ENCODE measurements at places on chromosomes 1 and 21.

DNA sequence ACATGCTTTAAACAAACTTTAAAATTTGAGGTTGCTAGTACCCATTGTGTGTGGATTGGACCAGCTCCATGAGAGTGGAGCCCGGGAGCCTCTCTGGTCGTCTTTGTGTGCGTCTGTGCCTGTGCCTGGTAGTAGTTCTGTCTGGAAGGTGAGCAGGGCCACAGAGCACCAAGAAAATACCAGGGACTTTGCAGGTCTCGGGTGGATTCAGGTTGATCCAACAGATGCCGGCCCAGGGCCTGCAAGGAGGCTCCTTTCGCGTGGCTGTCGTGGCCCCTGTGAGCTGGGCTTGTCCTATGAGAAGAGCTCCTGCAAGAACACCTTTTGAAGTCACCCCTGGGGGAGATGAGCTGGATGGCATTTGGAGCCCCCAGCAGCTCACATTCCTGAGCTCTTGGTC lies 28.3 kb downstream of the COL18A1 start:
- DNase-seq: no peak

DNA sequence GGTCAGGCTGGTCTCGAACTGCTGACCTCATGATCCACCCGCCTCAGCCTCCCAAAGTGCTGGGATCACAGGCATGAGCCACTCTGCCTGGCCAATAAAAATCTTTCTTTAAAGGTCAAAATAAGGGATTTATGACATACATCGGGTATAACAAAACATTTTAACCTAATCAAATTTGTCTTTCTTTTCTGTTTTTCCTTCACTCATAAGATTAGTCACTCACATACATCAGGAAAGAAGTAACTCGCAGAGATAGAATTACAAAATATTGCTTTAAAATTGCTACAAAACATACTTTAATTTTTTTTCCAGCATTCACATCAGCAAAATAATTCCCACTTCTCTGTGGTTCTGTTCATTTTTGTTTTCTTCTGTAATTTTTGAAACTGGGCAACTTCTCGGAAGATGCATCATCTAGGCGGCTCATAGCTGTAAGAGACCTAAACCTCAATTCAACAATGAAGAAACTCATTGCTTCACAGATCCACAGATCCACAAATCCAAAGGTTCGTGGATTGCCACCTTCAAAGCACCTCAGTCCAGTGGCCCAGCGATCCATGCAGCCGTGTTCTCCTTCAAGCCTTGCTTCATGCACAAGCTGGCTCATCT lies 39.7 kb downstream of the NEK2 start:
- DNase-seq: no peak

- DNase-seq: no peak
These were observed 202.0 kb downstream of the MATN1 start for GRCh38 chr1:30521261-30521865.

- no peak for DNase-seq
These were observed 145.7 kb upstream of the VAMP3 start for GRCh38 chr1:7625401-7625800.

DNA sequence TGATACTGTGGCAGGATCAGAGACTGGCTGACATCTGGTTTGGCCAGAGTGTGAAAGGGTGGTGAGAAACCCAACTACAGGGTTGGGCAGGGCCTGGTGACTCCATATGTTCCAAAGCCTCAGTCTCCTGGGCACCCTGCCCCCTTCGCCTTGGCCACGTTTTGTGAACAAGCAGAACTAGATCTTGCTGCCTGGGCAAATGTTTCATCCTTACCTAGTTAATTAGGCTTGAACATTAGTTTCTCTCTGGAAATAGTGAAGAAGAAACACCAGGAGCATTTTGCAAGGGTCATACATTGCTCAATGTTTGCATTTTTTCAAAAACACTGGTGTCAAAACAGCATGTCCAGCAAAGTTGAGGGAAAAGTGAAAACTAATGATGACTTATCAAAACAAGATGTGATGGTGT lies 60.5 kb downstream of the MAP3K7CL start:
- DNase-seq: no peak

DNA sequence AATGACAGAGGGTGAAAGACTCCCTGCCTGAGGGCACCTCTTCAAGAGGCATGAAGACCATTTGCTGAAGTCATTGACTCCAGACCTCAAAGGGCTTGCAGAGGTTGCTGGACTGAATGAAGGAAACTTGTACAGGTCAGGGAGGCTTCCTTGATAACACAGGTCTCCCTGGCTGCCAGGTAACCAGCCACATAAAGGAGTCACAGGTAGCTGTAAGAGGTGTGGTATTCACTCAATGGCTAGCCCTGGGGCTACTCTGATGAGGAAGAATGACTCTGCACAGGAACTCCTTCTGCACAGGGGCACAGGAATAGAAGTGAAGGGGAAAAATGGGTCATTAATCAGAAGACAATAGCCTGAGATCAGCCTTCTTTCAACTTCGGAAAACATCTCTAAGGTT lies 187.5 kb downstream of the LMX1A start:
- DNase-seq: no peak

DNA sequence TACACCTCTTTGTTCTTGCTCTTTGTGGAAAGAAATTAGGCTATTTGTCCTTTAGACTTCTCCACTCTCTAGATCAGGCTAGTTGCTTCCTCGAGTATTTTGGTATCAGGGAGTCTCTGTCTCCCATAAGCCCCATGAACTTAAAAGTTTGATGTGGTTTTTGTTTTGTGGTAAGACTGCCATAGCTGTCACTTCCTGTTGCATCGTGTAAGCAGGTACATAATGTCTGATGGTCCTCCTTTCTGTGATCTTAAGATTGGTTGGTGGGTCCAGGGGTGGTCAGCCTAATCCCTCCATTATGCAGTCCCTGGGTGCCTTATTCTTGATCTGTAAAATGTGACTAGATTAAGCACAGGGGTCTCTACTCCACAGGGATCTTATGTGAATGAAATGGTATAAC lies 23.1 kb downstream of the CD53 start:
- peak; percentile 37 for DNase-seq

- DNase-seq: no peak
These were observed 5.5 kb upstream of the SNAPIN start for GRCh38 chr1:153652805-153653500.

GRCh38 chr1:54391450-54392209 lies 14.6 kb downstream of the SSBP3 start:
- no peak for DNase-seq

DNA sequence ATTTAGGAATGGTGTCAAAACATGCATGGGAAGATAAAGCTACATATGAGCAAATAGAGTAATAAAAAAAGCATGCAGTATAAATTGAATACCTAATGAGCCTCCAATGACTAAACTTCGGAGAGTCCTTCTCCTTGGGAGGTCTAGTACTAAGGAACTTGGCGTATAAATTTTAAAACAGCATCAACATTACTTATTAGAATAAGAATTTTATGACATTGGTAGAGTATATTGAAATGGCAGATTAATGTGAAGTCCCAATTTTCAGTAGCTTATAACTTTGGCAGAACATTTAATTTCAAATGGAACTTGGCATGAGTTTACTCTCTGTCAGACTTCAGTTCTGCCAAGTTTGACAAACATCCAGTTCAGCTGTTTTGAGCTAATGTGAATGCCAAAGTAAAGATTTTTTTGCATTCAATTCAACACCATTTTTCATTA lies 104.7 kb upstream of the RGS18 start:
- no peak for DNase-seq

DNA sequence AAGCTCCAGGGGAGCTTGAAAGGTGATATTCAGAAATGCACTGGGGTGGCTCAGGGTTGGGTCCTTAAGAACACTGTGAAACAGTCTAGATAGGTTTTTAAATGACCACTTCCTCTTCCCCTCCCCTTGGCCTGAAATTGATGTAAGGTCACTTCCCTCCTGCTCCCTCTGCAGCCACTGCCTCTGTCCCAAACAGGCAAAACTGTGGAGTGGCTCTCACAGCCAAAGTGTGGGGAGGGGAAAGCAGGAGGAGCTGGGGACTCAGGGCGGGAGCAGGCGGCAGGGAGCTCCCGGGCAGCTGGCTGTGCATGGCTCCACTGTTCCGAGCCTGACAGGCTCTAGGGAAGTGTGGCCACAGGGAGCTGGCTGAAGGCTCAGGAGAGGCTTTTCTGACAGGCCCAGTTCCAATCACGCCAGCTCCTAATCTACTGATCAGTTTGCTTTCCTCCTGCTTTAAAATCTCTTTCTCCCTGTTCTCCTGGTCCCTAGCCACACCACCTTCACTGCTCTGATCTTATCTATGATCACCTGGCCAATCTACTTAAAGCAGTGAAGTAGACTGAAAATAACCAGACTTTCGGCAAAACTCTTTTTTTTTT lies 5.1 kb upstream of the CSRP1 start:
- no peak for DNase-seq

- no peak for DNase-seq
These were observed 57.8 kb downstream of the CYYR1 start for GRCh38 chr21:26515257-26515656.

- no peak for DNase-seq
These were observed 126.8 kb downstream of the PLXNA2 start for GRCh38 chr1:208117409-208117808.

DNA sequence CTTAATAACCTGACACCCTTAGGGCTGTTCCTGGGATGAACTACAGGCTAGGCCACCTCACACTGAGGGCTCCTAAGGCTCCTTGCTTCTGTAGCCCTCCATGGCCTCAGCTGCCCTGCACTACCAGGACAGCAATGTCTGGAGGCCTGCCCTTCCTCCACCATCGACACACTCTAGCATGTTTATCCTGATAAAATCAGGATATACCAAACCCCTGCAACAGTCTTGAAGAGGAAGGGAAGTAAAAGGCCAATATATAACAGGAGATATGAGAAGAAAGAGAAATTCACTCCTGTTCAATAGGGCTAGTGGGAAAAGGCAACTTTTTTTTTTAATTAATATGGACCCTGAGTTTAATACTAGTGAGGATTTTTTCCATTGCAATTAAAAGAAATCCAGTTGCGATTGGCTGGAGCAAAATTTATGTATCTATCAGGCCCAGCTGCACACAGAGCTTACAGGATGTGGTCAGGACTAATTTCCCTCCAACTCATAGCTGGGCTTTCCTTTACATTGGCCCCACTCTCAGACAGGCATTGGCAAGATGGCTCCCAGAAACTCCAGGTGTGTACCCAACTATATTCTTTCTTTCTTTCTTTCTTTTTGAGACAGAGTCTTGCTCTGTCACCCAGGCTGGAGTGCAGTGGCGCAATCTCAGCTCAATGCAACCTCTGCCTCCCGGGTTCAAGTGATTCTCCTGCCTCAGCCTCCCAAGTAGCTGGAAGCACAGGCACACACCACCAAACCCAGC lies 13.5 kb upstream of the ATP2B4 start:
- DNase-seq: peak; percentile 34

GRCh38 chr1:54245501-54245900 lies 45.5 kb downstream of the MRPL37 start:
- DNase-seq: no peak

- no peak for DNase-seq
These were observed 27.1 kb upstream of the CNIH3 start for GRCh38 chr1:224589006-224589405.

- DNase-seq: no peak
These were observed 26.7 kb upstream of the MYSM1 start for GRCh38 chr1:58726581-58726980.

DNA sequence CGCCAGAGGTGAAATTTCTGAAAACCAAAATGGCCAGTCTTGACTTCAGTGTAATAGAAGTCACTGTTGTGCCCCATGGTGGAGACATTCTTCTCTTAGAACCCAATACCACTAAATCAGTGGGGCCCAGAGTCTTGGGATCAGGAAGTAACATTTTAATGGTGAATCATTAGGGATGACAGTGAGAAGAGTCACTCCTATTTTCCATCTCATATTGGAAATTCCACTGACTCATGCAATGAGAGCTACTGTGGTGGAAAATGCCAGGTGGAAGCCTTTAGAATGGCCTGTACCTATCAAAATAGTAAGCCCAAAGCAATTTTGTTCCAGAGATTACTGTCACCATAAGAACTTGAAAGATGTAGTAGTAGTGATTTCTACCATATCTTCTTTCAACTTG lies 20.6 kb upstream of the PPM1J start:
- DNase-seq: no peak

DNA sequence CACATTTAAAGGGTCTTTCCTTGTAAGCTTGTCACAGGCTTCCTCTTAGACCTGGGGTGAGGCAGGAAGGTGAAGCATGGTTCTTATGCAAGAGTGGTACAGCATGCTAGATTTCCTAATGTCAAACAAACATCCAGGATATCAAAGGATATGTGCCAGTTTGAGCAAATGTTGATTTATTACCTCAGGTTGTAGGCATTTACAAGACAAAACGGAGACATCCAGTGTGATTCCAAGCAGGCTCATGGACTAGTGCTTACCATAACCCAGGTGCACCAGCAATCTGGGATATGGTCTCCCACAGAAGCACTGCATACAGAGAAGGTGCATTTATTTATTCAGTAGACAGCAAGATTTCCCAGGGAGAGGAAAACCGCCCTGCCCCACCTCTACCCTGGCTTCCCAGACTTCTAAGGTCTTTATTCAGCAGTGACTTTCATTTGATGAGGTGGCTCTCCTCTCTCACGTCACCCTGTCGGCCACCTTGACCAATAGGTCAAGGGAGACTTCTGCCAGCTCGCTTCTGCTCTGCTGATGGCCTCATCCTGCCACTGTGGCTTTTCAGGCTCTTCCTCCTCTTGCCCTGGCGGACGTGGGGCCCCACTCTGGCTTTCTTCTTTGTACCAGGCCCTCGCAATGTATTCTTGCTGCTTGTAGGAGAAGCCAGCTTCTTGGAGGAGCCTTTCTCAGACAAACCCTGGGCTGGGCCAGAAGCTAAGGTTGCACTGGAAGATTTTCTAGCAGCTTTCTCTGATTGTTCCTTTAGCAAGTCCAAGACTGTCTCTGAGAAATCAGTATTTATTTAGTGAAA lies 25.6 kb downstream of the HHIPL2 start:
- DNase-seq: no peak

- no peak for DNase-seq
These were observed 39.4 kb downstream of the PHC2 start for GRCh38 chr1:33391343-33392078.

DNA sequence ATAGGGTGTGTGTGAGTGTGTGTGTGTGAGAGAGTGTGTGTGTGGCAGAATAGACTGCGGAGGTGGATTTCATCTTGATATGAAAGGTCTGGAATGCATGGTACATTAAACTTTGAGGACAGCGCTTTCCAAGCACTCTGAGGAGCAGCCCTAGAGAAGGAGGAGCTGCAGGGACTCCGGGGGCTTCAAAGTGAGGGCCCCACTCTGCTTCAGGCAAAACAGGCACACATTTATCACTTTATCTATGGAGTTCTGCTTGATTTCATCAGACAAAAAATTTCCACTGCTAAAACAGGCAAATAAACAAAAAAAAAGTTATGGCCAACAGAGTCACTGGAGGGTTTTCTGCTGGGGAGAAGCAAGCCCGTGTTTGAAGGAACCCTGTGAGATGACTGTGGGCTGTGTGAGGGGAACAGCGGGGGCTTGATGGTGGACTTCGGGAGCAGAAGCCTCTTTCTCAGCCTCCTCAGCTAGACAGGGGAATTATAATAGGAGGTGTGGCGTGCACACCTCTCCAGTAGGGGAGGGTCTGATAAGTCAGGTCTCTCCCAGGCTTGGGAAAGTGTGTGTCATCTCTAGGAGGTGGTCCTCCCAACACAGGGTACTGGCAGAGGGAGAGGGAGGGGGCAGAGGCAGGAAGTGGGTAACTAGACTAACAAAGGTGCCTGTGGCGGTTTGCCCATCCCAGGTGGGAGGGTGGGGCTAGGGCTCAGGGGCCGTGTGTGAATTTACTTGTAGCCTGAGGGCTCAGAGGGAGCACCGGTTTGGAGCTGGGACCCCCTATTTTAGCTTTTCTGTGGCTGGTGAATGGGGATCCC lies 18.3 kb upstream of the HDAC1 start:
- peak; percentile 87 for DNase-seq

GRCh38 chr21:41932191-41932575 lies 21.6 kb downstream of the C2CD2 start:
- DNase-seq: no peak

GRCh38 chr1:244833734-244834542 lies 1.5 kb upstream of the COX20 start:
- DNase-seq: peak; percentile 54
